ENCODE measurements at places on chromosomes 5 and 9. TPM values are rescaled to one million over a fixed set of nuclear protein-coding genes. Genes with fewer than 3 reads are reported as not detected.

The RIGI gene
- 5.5 TPM for total RNA-seq

The SPATA31A6 gene
- total RNA-seq, result not detected

The SPINK13 gene
- total RNA-seq, result not detected

The SURF2 gene
- 28.5 TPM for total RNA-seq

The PPIC gene
- not detected for total RNA-seq

The ADAMTSL1 gene
- total RNA-seq, result not detected

The ANKRD31 gene
- total RNA-seq, result 0.47 TPM

The ACTBL2 gene
- total RNA-seq, result not detected

The MYMK gene
- not detected for total RNA-seq

The PCDHGA9 gene
- 0.44 TPM for total RNA-seq

The FBXL17 gene
- total RNA-seq, result 7.5 TPM

The PCDHGA1 gene
- total RNA-seq, result 0.09 TPM

The TMC1 gene
- total RNA-seq, result not detected

The PCDHGB2 gene
- total RNA-seq, result 0.97 TPM

The SLC46A2 gene
- total RNA-seq, result not detected

The BARHL1 gene
- not detected for total RNA-seq

The NME5 gene
- not detected for total RNA-seq

The ITGA2 gene
- 3.5 TPM for total RNA-seq

The HMCN2 gene
- total RNA-seq, result not detected

The IL13 gene
- 231 TPM for total RNA-seq

The LECT2 gene
- total RNA-seq, result not detected

The WHRN gene
- 2.1 TPM for total RNA-seq

The FAM120AOS gene
- total RNA-seq, result 33.9 TPM

The PLEKHG4B gene
- not detected for total RNA-seq

The IFNA13 gene
- total RNA-seq, result not detected

The ELAVL2 gene
- total RNA-seq, result not detected
